Effector CD4-positive, alpha-beta T cell (primary cell): ENCODE measurements at places on chromosomes 3 and 15.

DNA sequence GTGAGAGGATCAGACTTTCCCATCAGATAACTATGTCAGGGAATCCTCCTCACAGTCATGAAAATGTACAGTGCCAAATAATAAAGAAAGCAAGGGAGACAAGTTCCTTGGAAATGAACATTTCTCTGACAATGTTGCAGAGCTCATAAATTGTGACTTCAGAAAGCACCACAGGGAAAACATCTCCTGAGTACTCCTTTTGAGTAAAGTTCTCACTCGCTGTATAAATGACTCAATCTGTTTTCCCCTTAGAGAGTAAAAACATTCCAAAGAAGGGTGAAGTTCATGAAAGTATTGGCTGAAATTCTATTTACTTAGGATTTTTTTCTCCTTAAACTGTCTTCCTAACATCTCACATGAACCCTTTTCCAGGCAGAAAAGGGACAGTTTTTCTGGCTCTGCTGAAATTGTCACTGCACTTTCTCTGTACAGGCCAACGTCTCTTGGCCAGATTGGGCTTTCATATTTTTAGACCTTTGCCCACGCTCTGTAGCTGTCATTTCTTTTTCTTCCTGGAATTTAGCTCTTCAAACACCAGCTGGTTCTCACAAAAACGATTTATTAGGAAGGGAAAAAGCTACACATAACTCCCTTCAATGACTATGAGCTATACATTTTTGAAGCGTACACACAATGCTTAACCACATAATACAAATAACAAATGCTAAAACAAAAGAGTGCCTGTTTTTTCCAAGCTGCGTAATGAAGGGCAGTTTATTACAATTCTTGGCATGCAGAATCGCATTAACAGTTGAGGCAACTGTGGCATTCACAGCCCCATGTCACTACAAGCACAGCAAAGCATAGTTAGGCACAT lies 216.1 kb downstream of the ATP8B4 start:
- no peak for DNase-seq

DNA sequence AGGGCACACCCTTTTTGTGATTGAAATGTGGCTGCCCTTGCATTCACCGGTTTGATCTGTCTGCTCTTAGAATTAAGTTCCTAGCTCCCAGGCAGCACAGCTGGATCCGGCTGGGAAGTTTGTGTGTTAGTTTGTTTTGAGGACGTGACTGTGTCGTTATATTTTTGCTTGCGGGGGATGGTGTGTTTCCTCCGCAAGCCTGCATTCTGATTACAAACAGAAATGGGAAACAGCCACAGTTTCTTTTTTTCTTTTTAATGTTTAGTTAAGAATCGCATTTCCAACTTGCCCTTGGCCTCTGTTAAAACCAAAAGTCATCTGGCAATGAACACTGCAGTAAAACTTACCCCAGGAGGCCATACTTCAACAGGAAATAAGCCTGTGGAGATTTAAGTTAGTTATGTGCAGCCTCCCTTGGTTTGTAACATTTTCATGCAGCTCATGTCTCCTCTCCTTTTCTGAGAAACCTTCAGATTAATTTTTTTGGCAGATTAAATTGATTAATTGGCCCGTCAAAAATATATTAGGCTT lies 888 bp downstream of the TMOD3 start:
- DNase-seq, result no peak

DNA sequence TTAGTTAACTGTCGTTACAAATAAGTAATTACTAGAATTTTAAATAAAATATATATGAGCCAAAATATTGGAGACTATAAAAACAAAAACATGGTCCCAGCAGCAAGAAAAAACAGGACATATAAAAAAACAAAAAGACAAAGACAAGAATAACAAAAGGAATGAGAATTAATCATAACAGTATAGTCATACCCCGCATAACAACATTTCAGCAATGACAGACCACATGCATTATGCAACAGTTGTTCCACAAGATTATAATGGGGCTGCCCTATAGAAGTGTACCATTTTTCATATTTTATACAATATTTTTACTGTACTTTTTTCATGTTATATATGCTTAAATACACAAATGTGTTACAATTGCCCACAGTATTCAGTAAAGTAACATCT lies 5.6 kb downstream of the HLTF start:
- no peak for DNase-seq

GRCh38 chr3:74642876-74643275 lies 28.4 kb upstream of the CNTN3 start:
- DNase-seq, result no peak

- no peak for DNase-seq
These were observed 98.9 kb downstream of the EOMES start for GRCh38 chr3:27623085-27623753.
